BJ (cell line): ENCODE measurements at places on chromosomes 1 and 21. TPM values are rescaled to one million over a fixed set of nuclear protein-coding genes. Genes with fewer than 3 reads are reported as not detected.
A peak's percentile ranks its signal among the peaks of the same experiment; 100 is the strongest.

DNA sequence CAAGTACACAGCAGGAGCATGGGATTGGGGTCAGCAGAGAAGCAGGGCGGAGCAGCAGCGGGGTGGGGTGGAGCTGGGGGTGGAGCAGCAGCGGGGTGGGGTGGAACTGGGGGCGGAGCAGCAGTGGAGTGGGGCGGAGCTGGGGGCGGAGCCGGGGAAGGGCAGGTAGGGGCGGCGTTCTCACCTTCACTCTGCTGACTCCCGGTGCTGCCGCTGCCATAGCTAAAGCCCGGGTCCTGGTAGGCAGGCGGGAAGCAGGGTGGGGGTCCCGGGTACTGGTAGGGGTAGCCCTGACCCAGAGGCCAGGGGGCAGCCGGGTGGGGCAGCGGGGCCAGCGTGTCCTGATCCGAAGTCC is 6.7 kb downstream of the TAS1R3 start:
- no peak for DNase-seq

DNA sequence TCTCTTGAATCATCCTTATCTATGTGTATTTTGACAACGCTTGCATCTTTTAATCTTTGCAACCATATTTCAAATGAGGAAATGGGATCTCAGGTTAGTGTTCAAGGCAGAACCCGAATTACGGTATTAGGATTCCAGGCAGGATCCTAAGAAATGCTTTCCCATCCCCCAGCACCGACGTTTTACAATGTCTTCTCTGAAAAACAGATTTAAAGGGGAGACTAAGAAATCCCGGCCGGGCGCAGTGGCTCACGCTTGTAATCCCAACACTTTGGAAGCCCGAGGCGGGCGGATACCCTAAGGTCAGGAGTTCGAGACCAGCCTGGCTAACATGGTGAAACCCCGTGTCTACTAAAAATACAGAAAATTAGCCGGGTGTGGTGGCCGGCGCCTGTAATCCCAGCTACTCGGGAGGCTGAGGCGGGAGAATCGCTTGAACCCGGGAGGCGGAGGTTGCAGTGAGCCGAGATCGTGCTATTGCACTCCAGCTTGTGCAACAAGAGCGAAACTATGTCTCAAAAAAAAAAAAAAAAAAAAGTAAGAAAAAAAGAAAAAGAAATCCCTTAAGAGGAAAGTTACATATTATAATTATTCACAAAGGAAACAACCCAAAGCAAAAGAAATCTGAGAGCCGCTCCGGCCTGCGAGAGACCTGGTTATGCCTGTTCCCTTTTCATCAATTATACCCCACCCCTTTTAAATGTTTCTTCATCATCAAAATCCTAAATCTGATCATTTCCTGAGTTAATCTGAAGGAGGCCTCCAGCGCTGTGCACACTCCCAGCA is 801 bp upstream of the GORAB start:
- DNase-seq = no peak

PARP1 gene
- polyA plus RNA-seq = 58.3 and 58.7 TPM in 2 replicates

GRCh38 chr1:63327417-63328054 is 5.2 kb downstream of the FOXD3 start:
- no peak for DNase-seq

DNA sequence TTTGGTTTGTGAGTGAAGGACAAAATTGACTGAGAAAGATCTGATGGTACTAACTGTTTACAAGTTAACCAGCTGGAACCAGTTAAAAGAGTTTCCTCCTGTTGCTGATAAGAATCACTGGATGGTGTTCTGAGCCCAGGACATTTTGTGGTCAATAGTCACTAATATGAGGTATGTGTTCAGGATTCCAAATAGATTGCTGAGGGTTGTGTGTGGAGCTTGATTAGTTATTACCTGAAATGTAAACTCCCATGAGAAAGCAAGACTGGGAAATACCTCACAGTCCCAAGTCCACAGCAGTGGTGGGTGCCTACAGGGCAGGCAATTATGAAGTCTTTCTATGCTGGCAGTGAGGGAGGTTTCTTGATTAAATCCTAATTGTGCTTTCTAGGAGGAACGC is 164.6 kb downstream of the DNM3 start:
- DNase-seq = peak; percentile 39

DNA sequence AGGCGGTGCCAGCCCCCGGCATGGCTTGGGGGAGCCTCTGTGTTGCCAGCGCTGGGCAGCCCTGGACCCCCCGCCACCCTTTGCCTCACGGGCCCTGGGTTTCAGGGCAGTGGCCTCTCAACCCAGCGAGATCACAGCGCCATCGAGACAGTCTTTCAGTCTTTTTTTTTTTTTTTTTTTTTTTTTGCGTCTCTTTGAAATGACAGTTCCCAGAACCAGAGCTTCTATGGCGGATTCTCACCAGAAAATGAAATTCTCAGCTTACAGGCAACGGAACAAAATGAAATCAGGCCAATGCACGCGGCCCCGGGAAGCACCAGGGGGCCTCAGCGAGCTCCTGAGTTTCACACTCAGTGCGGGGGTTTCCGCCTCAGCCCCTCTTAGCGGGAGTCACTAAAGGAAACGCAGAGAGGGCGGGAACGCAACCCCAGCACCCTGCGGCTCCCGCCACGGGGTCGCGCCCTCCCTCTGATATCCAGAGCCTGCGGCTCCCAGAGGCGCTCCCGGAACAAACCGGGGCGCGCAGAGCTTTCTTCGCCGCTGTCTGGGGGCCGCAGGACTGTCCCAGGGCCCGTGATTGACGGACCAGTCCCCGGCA is 8.0 kb upstream of the COL6A1 start:
- no peak for DNase-seq

DNA sequence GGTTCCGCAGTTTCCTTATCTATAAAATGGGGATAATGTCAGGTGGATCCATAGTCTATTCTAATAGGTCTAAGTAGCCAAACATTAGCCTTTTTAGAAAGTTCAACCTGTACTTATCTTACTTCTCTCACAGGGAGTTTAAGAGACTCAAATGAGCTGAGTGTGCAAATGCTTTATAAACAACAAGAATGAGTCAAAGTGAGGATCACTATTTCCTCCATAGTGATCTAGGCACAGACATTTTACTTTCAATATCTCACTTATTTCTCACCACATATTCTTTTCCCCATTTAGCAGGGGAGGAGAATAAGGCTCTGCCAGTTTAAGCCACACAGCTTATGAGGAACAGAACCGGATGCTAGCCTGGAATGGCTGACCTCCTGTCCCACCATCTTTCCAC is 92.1 kb upstream of the LMO4 start:
- DNase-seq = no peak

- no peak for DNase-seq
These were observed 8.1 kb downstream of the PSRC1 start for GRCh38 chr1:109274533-109275476.

CNN3 gene
- polyA plus RNA-seq = 169 and 217 TPM in 2 replicates

DNA sequence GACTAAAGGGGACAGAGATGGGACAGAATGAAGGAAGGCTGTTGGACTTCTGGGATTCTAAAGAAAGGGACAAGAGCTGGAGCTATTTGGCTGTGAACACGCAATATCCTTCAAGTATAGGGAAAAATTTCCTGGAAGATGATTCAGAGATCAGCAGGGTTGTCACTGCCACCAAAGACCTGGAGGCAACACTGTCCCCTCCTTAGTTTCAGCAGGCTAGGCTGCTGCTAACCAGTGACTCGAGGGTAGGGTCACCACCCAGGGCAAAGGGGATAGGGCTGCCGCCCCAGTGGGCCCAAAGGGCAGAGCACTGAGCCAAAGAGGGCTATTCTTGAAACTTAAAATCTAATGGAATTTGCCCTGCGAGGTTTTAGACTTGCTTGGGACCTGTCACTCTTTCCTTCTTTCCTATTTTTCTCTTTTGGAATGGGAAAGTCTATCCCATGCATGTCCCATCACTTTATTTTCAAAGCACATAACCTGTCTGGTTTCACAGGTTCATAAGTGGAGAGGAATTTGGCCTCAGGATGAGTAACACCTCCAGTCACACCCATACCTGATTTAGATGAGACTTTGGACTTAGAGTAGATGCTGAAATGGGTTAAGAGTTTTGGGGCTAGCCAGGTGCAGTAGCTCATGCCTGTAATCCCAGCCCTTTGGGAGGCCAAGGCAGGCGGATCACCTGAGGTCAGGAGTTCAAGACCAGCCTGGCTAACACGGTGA is 11.9 kb downstream of the IFNLR1 start:
- DNase-seq = no peak

DNA sequence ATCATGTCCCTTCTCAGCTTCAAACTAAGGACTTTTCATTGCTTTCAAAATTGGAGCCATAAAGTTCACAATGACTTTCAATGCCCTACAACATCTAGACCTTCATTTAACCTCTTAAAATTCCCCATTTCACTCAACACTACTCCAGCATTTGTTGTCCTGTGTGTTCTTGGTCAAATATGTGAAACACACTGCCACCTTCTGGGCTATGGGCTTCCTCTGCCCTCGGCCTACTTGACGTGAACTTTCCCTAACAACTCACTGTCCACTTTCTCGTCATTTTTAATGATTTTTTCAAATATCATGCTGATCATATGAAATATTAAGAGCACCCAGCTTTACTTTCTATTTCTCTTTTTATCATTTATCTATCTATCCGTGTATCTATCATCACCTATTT is 2018.4 kb downstream of the NCAM2 start:
- DNase-seq = no peak

SYPL2 gene
- 58.8 and 73.1 TPM in 2 replicates for polyA plus RNA-seq

DNA sequence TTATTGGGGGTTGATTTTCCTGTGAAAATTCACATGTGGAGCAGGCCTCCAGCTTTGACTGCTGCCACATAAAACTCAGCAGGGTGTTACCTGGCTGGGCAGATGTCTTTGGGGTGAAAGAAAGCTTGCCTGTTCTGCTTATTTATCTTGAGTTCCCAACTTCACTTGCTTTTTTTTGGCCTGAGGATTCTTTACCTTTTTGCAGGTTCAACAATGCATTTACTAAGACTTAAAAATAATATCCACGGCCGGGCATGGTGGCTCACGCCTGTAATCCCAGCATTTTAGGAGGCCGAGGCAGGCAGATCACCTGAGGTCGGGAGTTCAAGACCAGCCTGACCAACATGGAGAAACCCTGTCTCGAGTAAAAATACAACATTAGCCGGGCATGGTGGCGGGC is 509.1 kb downstream of the KIF26B start:
- no peak for DNase-seq

PTPRU gene
- 12.8 and 19.8 TPM in 2 replicates for polyA plus RNA-seq

GRCh38 chr1:63148825-63149645 is 173.3 kb upstream of the FOXD3 start:
- no peak for DNase-seq

ACOT11 gene
- polyA plus RNA-seq = 1.5 and 2.4 TPM in 2 replicates

DNA sequence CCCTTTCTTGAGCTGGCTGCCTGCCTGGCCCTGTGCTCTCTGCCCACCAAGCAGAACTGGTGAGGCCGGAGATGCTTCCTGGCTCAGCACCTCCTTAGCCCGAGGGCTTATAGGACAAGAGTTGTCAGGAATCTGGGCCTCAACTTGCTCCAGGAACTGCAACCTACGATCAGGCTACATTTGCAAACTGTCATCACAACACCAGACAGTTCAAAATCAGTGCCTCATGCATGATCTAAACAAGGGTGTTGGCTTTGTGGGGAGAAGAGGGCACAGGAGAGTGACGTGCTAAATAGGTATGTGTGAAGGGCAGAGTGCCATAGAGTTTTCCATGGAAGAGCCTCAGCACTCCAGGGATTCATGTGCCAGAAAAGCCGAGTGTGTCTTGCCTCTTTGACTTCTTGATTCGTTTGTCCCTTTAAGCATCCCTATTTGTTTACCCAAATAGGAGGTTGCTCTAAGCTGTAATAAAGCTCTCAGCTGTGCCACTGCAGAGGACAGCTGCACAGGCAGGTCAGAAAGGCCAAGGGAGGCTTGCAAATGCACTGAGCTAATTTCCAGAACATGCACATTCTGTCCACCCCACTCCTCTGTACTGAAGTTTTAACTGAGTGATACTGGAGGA is 30.2 kb upstream of the NEK2 start:
- no peak for DNase-seq

LRRC53 gene
- polyA plus RNA-seq = not detected in 2 replicates

GRCh38 chr21:45988366-45989347 is 7.1 kb downstream of the COL6A1 start:
- DNase-seq = no peak

FAM3B gene
- polyA plus RNA-seq = not detected in 2 replicates

- no peak for DNase-seq
These were observed 1.2 kb downstream of the ARHGEF2 start for GRCh38 chr1:155976913-155977689.

SPTA1 gene
- not detected in 2 replicates for polyA plus RNA-seq

GRCh38 chr1:103220631-103221041 is 112.3 kb upstream of the COL11A1 start:
- peak; percentile 78 for DNase-seq

DNA sequence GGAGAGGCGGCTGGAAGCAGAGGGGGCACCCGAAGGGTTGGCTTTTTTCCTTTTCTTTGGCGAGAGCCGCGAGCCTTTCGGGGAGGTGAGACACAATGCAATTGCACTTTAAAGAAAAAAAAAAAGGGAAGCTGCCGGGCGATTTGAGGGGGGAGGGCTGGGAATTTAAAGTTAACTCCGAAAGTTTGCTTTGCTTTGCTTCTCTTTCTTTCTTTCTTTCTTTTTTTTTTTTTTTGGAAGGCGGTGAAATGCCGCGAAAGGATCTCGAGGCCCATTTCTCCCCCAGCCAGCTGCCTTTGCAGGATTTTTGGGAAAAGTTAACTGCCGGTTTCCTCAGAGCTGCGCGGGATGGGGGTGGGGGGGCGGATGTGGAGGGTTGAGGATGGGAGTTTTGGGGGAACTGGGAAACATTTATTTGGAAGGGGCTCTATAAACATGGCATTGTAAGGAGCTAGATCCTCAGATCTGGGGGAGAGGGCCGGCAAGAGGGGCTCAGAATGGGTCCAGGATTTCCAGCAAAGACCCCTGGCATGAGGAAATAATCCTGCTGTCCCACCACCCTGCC is 997 bp downstream of the ZNF362 start:
- no peak for DNase-seq

GRCh38 chr1:218848009-218848408 is 325.7 kb upstream of the LYPLAL1 start:
- no peak for DNase-seq

GRCh38 chr1:30899577-30900389 is 8.8 kb downstream of the SDC3 start:
- DNase-seq = no peak

GMEB1 gene
- 5.0 and 6.6 TPM in 2 replicates for polyA plus RNA-seq

RNF220 gene
- polyA plus RNA-seq = 49.8 and 65.4 TPM in 2 replicates

- no peak for DNase-seq
These were observed 37.3 kb upstream of the TMEM222 start for GRCh38 chr1:27284425-27285273.

S100B gene
- not detected in 2 replicates for polyA plus RNA-seq

GRCh38 chr1:17643861-17644703 is 104.6 kb downstream of the ARHGEF10L start:
- no peak for DNase-seq

DNA sequence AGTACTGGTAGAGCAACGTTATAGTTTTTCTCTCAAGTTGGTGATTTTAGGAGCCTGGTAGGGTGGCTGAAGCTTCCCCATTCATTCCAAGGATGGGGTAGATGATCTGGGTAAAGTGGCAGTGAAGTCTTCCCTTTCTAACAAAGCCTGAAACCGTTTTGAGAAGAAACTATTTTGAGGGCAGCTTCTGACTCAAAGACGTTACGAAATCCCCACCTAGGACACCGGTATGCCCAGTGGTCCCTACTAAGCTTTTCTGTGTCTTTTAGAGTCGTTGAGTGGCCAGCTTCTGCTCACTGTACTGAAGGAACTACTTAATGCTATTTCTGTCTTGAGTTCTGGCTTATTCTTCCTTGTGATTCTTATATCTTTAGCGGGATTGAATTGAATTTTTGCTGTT is 1.4 kb downstream of the WDTC1 start:
- DNase-seq = no peak

- DNase-seq = no peak
These were observed 378 bp upstream of the NUP210L start for GRCh38 chr1:154155251-154155650.

FMO3 gene
- polyA plus RNA-seq = 0.45 and 0.70 TPM in 2 replicates

ASCL5 gene
- 0.06 TPM in 1 of 2 replicates, not detected in the other for polyA plus RNA-seq

PAQR6 gene
- 0.06 and 0.18 TPM in 2 replicates for polyA plus RNA-seq

GRCh38 chr1:217620814-217621213 is 10.1 kb downstream of the GPATCH2 start:
- DNase-seq = no peak
